Ascending aorta (tissue), 2 donors: ENCODE measurements at places on chromosomes 11 and 22. TPM values are rescaled to one million over a fixed set of nuclear protein-coding genes. Genes with fewer than 3 reads are reported as not detected.

- no peak overlapping the region for H3K4me3 ChIP-seq
- H3K27me3 ChIP-seq = peaks cover 15% of the 10 kb centered on the region
- H3K36me3 ChIP-seq = no peaks in the 10 kb centered on the region
- H3K4me1 ChIP-seq = peaks cover 12% of the 10 kb centered on the region
These were observed 107.6 kb downstream of the WNT7B start for GRCh38 chr22:45869340-45869847.

DNA sequence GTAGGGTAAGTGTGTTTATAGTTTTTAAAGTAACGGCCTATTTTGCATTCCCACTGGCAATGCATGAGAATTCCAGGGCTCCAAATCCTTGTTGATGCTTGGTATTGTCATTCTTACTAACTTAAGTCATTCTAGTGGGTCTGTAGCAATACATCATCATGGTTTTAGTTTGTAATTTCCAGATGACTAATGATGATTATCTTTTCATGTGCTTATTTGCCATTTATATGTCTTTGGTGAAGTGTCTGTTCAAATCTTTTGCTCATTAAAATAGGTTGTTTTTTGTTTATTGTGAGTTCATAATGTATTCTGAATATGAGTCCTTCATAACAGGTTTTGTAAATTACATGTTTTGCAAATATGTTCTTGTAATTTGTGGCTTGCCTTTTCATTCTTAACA is 31.2 kb downstream of the MTMR3 start:
- peaks cover 47% of the 10 kb centered on the region for H3K4me1 ChIP-seq
- H3K27ac ChIP-seq = no peak overlapping the region
- no peaks in the 10 kb centered on the region for H3K36me3 ChIP-seq
- no peak overlapping the region for H3K4me3 ChIP-seq

Gene OR2AT4
- total RNA-seq = not detected

- no peaks in the 10 kb centered on the region for H3K27me3 ChIP-seq
- no peak overlapping the region for H3K4me3 ChIP-seq
- DNase-seq = no peak
- H3K4me1 ChIP-seq = no peaks in the 10 kb centered on the region
These were observed 345.0 kb upstream of the CCDC179 start for GRCh38 chr11:23205156-23205871.

GRCh38 chr11:92206441-92206840 is 18.2 kb upstream of the FAT3 start:
- H3K4me3 ChIP-seq = no peak overlapping the region
- no peaks in the 10 kb centered on the region for H3K27me3 ChIP-seq

DNA sequence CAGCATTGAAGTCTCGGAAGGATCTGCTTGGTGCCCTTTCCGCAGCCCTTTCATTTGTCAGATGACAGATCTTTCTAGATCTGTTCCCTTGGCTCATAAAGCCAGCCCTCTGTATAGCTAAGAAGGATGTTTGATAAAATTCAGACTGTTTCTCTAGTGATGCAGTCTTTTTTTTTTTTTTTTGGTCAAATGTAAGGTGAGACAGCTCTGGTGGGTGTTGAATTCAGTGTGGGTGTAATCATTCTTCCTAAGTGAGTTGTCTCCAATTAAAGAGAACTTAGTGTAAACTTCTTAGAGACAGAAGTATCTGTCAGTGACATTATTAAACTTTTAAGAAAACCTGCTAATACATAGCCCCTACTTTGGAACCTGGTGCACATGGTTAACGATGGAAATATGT is 53.3 kb downstream of the AAMDC start:
- no peaks in the 10 kb centered on the region for H3K4me1 ChIP-seq
- H3K27ac ChIP-seq = no peak overlapping the region
- no peaks in the 10 kb centered on the region for H3K27me3 ChIP-seq
- peaks cover 27% of the 10 kb centered on the region for H3K36me3 ChIP-seq
- no peak overlapping the region for H3K4me3 ChIP-seq

Gene CCND1
- 90.6 TPM for total RNA-seq

Gene ACR
- not detected for total RNA-seq

DNA sequence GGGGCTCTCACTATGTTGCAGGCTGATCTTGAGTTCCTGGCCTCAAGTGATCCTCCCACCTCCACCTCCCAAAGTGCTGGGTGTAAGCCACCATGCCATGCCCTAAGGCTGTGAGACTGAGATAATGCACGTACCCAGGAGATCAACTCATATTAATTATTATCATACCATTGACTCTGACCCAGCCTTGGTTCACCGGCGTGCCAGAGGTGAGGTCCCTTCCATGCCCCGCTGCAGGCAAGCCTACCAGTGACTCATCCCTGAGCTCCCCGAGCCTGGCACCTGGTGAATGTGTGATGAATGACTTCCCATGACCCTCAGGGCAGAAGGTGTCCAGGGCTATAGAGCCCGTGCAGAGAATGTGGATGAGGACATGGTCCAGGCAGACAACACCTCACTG is 12.1 kb downstream of the GAL3ST1 start:
- H3K27me3 ChIP-seq = no peaks in the 10 kb centered on the region
- H3K36me3 ChIP-seq = no peaks in the 10 kb centered on the region
- no peak overlapping the region for H3K27ac ChIP-seq
- H3K4me3 ChIP-seq = no peak overlapping the region
- no peaks in the 10 kb centered on the region for H3K4me1 ChIP-seq

DNA sequence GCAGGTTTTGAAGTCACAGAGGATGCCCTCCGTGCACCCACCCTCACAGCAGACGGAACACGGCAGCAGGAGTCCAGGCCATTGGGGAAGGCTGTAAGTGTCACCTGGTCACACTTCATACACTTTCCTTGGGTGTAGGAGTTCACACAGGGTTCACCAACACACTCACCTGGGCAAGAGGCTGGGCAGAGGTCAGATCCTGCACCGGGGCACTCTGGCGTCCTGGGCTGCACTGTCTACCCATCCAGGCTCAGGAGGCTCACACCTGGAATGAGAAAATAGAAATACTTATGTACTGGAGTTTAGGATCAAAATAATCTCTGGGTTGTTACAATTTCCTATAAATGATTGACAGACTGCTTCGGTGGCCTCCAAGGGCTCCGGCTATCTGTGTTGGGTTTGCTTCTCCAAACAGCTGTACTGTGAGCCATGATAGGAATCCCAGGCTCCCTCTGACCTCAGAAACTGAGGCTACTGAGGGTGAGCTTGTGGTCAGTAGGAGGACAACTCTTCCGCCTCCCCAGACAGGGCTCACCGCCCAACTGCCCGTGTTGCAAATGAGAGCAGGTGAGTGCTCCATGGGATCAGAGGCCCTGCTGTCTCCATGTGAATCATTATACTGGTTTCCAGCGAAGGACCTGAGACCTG is 20.1 kb upstream of the CARS1 start:
- no peak overlapping the region for H3K4me3 ChIP-seq
- no peaks in the 10 kb centered on the region for H3K27me3 ChIP-seq

Gene PARVG
- total RNA-seq = 19.9 TPM

Gene TTLL1
- 0.21 TPM for total RNA-seq

DNA sequence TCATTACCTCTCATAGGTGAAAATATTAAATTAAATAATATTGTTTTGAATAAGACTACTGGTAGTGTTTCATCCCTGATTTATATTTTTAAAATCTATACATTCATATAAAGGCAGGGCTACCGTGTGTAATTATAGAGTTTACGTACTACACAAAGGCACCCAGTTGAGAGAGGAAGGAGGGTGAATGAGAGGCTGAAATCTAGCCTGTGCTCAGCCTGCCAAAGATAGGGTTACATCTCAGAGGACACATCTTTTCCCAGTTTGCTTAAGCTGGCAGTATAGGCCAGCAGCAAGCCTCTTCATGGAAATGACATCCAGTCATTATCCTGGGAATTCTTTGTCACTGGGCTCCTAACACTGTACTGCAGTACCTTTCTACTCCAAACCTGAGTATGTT is 7.5 kb upstream of the B3GNT6 start:
- H3K4me1 ChIP-seq = no peaks in the 10 kb centered on the region
- no peak overlapping the region for H3K27ac ChIP-seq
- no peak overlapping the region for H3K4me3 ChIP-seq
- H3K27me3 ChIP-seq = no peaks in the 10 kb centered on the region
- H3K36me3 ChIP-seq = no peaks in the 10 kb centered on the region

DNA sequence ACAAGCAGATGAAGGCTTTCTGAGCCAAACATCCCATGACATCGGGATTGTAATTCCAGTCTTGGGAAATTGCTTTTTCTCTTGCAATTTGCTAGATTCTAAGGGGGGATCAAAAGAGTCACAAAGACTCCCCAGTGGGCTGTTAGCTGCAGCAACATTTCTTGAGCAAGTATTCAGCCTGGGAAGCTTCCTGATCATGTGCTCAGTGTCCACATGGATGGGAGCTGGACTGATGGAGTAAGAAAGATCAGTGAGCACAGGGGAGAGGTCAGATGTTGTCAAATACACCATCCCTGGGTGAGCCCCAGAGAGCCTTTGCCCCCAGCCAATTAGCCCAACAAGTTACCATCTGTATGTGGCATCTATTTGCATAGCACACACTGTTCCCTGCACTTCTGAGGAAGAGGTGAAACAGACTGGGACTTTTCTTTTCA is 10.2 kb upstream of the GRK3 start:
- DNase-seq = no peak
- no peaks in the 10 kb centered on the region for H3K4me1 ChIP-seq
- H3K36me3 ChIP-seq = no peaks in the 10 kb centered on the region
- no peaks in the 10 kb centered on the region for H3K27me3 ChIP-seq
- H3K4me3 ChIP-seq = no peak overlapping the region

DNA sequence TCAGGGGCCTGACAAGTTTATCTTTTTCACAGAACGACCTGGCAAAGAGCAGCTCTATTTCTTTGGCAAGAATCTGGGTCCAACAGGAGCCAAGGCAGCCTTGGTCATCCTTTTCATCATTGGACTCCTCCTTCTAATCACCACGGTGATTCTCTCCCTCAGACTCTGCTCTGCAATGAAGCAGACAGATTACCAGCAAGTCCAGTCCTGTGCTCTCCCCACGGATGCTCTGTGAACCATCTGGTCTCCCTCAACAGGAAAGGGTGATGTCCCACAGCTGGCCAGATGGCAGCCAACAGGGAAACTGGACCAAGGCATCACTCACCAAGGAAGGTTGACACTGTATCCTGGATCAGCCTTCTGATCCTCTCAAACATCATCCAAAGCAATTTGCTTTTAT is 17.0 kb upstream of the PANX1 start:
- H3K4me3 ChIP-seq = no peak overlapping the region
- no peaks in the 10 kb centered on the region for H3K27me3 ChIP-seq
- peak overlapping the region; percentile 39 for H3K27ac ChIP-seq
- H3K36me3 ChIP-seq = no peaks in the 10 kb centered on the region
- DNase-seq = no peak

GRCh38 chr11:134644476-134645456 is 232.7 kb upstream of the B3GAT1 start:
- no peaks in the 10 kb centered on the region for H3K36me3 ChIP-seq
- DNase-seq = peak; percentile 35
- no peaks in the 10 kb centered on the region for H3K4me1 ChIP-seq
- no peak overlapping the region for H3K27ac ChIP-seq
- H3K4me3 ChIP-seq = no peak overlapping the region

- H3K4me3 ChIP-seq = no peak overlapping the region
- no peaks in the 10 kb centered on the region for H3K27me3 ChIP-seq
- no peaks in the 10 kb centered on the region for H3K36me3 ChIP-seq
- no peaks in the 10 kb centered on the region for H3K4me1 ChIP-seq
- H3K27ac ChIP-seq = no peak overlapping the region
- DNase-seq = no peak
These were observed 222.6 kb upstream of the CCDC90B start for GRCh38 chr11:83508804-83509203.

Gene FIBIN
- total RNA-seq = 59.1 TPM

GRCh38 chr22:41302021-41302767 is 869 bp downstream of the ZC3H7B start:
- peak overlapping the region; percentile 81 for H3K27ac ChIP-seq
- no peaks in the 10 kb centered on the region for H3K27me3 ChIP-seq
- peak overlapping the region; percentile 86 for H3K4me3 ChIP-seq
- H3K4me1 ChIP-seq = peaks cover 7% of the 10 kb centered on the region
- no peaks in the 10 kb centered on the region for H3K36me3 ChIP-seq
- no peak for DNase-seq

Gene ANKK1
- not detected for total RNA-seq

GRCh38 chr11:32307471-32307870 is 127.9 kb downstream of the WT1 start:
- H3K36me3 ChIP-seq = no peaks in the 10 kb centered on the region
- no peak overlapping the region for H3K4me3 ChIP-seq
- no peaks in the 10 kb centered on the region for H3K4me1 ChIP-seq
- no peak for DNase-seq
- H3K27ac ChIP-seq = no peak overlapping the region

GRCh38 chr11:59857439-59858434 is 8.6 kb downstream of the TCN1 start:
- no peaks in the 10 kb centered on the region for H3K27me3 ChIP-seq
- no peak overlapping the region for H3K4me3 ChIP-seq
- H3K36me3 ChIP-seq = no peaks in the 10 kb centered on the region
- no peak for DNase-seq
- H3K27ac ChIP-seq = no peak overlapping the region
- H3K4me1 ChIP-seq = no peaks in the 10 kb centered on the region

- no peak overlapping the region for H3K4me3 ChIP-seq
- DNase-seq = no peak
- no peaks in the 10 kb centered on the region for H3K4me1 ChIP-seq
These were observed 42.7 kb upstream of the FGF3 start for GRCh38 chr11:69861901-69862300.

DNA sequence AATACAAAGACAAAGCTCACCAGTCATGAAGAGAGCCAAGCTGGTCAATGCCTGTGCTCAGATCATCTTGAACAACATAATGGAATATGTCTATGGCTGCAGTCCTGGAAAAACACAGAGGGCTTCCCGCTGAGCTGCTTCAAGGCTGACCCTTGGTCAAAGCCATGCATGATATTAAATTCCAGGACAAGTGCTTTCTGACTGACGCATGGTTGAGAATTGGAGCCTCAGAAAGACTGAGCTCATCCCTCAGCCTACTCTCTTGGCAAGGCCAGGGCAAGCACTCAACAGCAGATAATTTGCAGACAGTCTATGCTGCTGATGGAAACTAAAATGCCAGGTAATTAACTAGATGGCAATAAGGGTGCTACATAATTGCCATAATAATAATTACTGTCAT is 89.2 kb downstream of the GALNT18 start:
- H3K27ac ChIP-seq = no peak overlapping the region
- H3K27me3 ChIP-seq = no peaks in the 10 kb centered on the region
- H3K36me3 ChIP-seq = no peaks in the 10 kb centered on the region

Gene MRE11
- 3.3 TPM for total RNA-seq

DNA sequence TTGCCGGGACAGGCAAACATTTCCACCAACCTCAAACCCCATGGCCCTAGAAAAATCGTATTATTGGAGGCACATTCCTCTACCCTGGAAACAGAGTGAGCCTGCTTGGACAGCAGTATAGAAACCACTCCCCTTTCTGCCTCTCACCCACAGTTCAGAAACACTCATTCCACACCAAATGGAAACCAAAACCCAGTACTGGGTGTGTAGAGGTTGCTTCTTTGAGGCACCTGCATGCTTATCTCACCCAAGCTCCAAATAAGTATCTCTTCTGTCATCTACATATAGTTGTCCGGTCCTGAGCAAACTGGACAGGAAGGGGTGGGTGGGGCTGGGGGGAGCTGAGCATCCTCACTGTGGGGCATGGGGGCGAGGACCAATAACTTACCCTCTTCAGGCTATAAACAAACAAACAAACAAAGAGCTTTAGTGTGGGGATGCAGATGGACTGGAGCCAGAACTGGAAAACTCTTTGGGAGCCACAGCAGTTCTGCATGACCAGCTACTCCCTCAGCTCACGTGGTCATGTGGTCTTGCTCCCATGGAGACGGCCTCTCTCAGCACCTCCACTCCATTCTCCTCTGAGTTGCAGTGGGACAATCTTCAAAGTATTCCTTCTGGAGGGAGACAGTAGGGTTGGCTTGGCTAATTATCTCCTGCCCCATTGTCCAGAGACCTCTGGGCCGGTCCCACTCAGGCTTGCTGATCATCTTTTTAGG is 1.0 kb upstream of the PLAAT2 start:
- H3K36me3 ChIP-seq = no peaks in the 10 kb centered on the region
- DNase-seq = no peak
- no peaks in the 10 kb centered on the region for H3K27me3 ChIP-seq
- H3K4me3 ChIP-seq = no peak overlapping the region
- no peak overlapping the region for H3K27ac ChIP-seq
- no peaks in the 10 kb centered on the region for H3K4me1 ChIP-seq
